ENCODE measurements at places on chromosomes 16 and 17.

DNA sequence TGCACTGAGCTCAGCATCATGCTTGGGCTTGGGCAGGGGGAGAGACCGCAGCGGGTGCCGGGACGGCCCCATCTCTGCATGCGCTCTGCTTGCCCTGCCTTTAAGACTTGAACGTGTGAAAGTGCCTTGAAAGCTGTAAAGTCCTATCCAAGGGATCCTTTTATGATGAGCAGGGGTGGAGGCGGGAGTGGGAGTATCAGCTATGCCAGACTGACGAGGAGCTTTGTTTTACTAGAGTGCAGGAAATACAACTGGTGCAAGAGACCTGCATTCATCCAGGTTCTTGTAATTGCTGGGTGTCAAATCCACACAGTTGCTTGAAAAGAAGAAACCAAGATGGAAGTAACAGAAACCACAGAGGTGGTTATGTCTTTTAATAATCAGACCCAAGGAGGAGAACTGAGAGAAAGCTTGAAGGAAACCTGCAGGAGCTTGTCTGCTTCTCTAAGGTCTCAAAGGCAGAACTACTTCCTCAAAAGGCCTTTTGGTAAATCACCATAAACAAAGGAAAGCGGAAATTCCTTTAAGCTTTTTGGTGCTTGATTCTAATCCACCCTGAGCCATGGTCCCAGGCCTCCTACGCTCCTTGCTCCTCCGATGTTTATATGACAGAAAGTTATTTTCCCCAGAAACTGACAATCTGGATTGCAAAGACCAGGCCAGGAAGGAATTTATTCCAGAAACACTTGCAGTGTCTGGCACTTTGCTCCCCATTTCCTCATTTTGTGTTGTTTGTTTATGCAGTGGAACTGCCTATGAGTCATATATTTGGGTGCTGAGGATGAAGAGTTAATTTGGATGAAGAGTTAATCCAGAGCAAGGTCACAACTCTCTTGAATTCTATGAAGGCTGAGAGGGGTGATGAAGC lies 51.3 kb upstream of the FBXO47 start:
- H3K36me3 ChIP-seq: no peaks in the 10 kb centered on the region
- DNase-seq: peak; percentile 55
- H3K4me1 ChIP-seq: peaks cover 25% of the 10 kb centered on the region
- no peak overlapping the region for H3K4me3 ChIP-seq
- H3K27me3 ChIP-seq: no peaks in the 10 kb centered on the region

GRCh38 chr17:80270836-80271235 lies 10.2 kb downstream of the RNF213 start:
- H3K4me1 ChIP-seq: peaks cover 42% of the 10 kb centered on the region
- no peaks in the 10 kb centered on the region for H3K27me3 ChIP-seq
- peak; percentile 68 for DNase-seq
- peaks cover 32% of the 10 kb centered on the region for H3K36me3 ChIP-seq
- no peak overlapping the region for H3K4me3 ChIP-seq
- no peak overlapping the region for H3K27ac ChIP-seq

DNA sequence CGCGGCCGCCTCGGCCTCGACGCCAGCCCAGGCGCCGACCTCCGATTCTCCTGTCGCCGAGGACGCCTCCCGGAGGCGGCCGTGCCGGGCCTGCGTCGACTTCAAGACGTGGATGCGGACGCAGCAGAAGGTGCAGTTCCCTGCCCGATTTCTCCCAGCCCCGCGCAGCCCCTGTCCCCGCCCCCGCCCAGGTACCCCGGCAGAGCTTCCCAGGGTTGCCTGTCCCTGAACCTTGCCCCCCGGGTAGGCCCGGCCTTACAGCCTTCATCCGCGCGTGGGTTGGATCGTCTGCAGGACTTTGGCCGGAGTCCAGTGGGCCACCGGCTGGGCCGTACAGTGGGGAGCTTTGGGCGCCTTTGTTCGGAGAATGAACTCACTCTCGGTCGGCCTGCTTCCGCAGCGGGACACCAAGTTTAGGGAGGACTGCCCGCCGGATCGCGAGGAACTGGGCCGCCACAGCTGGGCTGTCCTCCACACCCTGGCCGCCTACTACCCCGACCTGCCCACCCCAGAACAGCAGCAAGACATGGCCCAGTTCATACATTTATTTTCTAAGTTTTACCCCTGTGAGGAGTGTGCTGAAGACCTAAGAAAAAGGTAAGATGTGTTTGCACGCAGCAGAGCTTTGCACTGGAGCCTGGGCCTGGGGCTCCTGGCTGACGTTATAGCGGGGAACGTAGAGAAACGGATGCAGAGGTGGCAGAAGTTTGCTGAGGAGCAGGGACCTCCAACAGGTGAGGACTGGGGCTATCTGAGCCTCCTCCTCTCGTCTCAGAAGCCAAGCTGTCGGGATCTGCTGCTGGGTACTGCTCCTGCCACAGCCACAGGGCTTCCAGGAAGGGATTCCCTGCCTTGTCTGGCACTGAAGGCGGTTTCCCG lies 593 bp downstream of the GFER start:
- peaks cover 26% of the 10 kb centered on the region for H3K36me3 ChIP-seq
- H3K4me3 ChIP-seq: peak overlapping the region; percentile 88
- peak overlapping the region; percentile 68 for H3K27ac ChIP-seq
- peaks cover 20% of the 10 kb centered on the region for H3K4me1 ChIP-seq

- H3K4me1 ChIP-seq: no peaks in the 10 kb centered on the region
- no peak overlapping the region for H3K27ac ChIP-seq
- no peak for DNase-seq
- H3K4me3 ChIP-seq: no peak overlapping the region
- H3K27me3 ChIP-seq: no peaks in the 10 kb centered on the region
Measured at GRCh38 chr17:35612924-35613521, 25.9 kb downstream of the AP2B1 start.

- DNase-seq: no peak
- peaks cover 17% of the 10 kb centered on the region for H3K4me1 ChIP-seq
- H3K36me3 ChIP-seq: peaks cover 4% of the 10 kb centered on the region
Measured at GRCh38 chr17:5200360-5200759, 8.7 kb upstream of the ZNF594 start.

DNA sequence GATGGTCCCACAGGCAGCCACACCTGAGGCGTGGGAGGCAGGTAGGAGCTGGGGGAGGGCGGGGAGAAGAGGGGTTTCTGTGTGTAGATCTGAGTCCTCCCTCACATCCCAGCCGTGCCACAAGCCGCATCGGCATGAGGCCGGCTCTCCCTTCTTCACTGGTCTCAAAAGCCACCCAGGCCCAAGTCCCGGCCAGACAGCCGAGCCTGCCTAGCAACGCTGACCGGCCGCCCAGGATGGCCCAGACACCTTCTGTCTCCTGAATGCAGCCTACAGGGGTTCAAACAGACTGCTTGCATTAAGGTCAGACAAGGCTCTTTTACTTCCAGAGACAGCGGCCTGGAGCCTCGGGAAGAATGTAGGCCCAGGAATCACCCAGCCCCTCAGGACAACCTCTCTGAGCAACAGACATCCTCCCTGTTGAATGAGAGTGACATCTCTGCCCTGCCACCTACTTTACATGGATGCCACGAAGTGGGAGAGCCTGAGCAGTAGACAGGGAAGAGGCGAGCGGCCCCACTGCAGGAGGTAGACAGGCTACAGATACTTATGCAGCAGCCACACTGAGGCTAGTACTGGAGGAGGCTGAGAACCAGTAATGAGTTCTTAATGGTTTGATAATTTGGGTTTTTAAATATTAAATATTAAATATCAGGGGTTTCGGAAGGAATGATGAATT lies 69.6 kb downstream of the N4BP1 start:
- H3K36me3 ChIP-seq: peaks cover 62% of the 10 kb centered on the region
- H3K27ac ChIP-seq: no peak overlapping the region
- H3K4me1 ChIP-seq: peaks cover 36% of the 10 kb centered on the region
- H3K4me3 ChIP-seq: no peak overlapping the region

- no peak overlapping the region for H3K4me3 ChIP-seq
- H3K4me1 ChIP-seq: no peaks in the 10 kb centered on the region
- no peaks in the 10 kb centered on the region for H3K27me3 ChIP-seq
- no peak overlapping the region for H3K27ac ChIP-seq
Measured at GRCh38 chr17:55296699-55297098, 31.9 kb downstream of the HLF start.

- no peaks in the 10 kb centered on the region for H3K27me3 ChIP-seq
- peaks cover 5% of the 10 kb centered on the region for H3K4me1 ChIP-seq
- no peak overlapping the region for H3K4me3 ChIP-seq
- no peak overlapping the region for H3K27ac ChIP-seq
- H3K36me3 ChIP-seq: no peaks in the 10 kb centered on the region
Measured at GRCh38 chr17:65294181-65294719, 157.1 kb downstream of the RGS9 start.

DNA sequence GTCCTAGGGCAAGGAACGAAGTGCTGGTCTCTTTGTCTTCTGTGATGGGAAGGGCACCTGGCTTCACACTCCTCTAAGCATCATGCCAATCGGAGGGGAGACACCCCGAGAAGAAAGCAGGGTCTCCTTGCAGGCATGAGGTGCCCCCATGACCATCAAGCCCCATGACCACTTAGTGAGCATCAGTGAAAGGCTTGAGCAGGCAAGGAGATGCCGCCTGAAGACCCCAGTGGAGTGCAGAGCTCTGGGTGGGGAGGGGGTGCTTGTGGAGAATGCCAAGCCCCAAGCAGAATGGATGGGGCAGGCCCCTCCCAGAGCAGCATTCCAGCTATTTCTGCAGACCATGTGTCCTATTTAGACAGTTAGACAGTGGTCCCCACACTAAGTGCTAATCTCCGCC lies 232.7 kb upstream of the TNRC6C start:
- H3K36me3 ChIP-seq: no peaks in the 10 kb centered on the region
- peaks cover 2% of the 10 kb centered on the region for H3K4me1 ChIP-seq
- H3K27ac ChIP-seq: no peak overlapping the region
- no peak overlapping the region for H3K4me3 ChIP-seq

DNA sequence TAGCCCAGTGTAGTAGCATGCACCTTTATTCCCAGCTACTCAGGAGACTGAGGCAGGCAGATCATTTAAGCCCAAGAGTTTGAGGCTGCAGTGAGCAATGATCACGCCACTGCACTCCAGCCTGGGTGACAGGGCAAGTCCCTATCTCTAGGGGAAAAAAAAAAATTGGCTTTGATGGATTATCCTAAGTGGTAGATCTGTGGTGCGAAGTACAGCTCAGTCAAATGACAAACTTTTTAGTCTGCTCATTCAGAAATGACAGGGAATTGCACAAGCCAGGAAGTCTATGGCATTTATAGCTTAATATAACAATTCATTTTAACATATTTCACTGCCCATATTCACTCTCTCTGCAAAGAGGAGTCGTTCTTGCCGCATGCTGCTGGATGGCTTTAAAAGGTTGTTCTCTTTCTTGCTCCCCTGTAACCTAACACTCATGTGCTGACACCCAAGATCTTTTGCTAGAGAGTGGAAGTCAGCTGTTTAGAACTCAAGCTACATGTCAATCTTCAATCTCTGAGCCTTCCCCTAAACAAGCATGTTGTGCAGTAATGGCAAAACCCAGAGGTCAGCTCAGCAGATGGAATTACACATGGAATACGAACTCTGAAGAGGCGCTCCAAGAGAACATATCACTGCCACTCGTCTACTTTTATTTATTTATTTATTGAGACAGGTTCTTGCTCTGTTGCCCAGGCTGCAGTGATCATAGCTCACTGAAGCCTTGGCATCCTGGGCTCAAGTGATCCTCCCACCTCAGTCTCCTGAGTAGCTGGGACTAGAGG lies 32.8 kb downstream of the RNF157 start:
- peaks cover 68% of the 10 kb centered on the region for H3K36me3 ChIP-seq
- peaks cover 59% of the 10 kb centered on the region for H3K4me1 ChIP-seq
- no peak overlapping the region for H3K27ac ChIP-seq
- no peak for DNase-seq
- no peak overlapping the region for H3K4me3 ChIP-seq

DNA sequence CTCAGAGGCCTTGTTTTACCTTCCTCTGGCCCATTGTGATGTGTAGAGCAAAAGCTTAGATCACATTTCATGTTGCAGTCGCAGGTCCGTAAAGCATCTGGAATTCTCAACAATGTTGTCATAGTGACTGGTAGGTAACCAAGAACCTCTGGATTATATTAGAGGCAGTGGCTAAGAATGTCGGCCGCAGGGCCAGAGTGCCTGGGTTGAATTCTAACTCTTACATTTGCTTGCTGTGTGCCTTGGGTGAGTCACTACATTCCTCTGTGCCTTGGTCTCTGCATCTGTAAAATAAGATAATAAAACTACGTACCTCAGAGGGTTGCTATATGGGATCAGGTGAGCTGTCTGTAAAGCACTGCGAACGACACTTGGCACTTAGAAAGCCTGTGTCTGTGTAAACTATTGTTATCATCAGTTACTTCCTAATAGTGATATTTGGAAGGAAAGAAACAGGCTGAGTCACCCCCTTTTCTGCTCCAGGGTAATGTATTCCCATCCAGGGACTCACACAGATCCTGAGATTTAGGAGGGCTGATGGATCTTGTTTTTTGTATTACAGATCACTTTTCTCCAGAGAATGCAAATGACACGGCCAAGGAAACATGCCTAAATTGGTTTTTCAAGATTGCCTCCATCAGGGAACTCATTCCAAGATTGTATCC lies 52.2 kb downstream of the VPS35L start:
- peaks cover 88% of the 10 kb centered on the region for H3K36me3 ChIP-seq
- no peak overlapping the region for H3K27ac ChIP-seq
- H3K4me3 ChIP-seq: no peak overlapping the region
- no peaks in the 10 kb centered on the region for H3K27me3 ChIP-seq
- no peak for DNase-seq

DNA sequence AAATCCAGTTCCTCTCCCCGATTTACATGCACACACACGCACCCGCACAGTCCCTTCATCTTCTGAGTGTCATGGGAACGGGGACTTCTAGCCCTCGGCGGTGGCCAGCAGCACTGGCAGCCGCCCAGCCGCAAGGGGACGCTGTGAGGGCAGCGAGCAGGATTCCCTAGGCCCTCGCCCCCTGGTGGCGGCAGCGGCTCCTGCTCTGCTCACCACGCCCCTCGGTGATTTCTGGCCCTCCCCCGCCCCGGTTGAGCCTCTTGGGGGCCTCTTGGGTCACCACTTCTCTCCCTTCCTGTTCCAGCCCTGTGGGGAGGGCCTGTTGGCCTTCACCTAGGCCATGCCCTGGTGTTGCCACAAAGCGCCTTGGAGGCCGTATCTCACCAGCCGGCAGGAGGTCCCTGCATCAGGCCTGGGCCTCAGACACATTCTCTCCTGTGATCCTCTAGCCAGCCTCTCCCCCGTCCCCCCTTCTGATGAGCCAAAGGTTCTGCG lies 75.2 kb upstream of the KSR1 start:
- no peak overlapping the region for H3K27ac ChIP-seq
- no peak overlapping the region for H3K4me3 ChIP-seq
- no peaks in the 10 kb centered on the region for H3K36me3 ChIP-seq
- peak; percentile 86 for DNase-seq
- H3K4me1 ChIP-seq: peaks cover 3% of the 10 kb centered on the region

GRCh38 chr16:54938212-54939028 lies 7.8 kb downstream of the IRX5 start:
- peak overlapping the region; percentile 27 for H3K4me3 ChIP-seq
- H3K36me3 ChIP-seq: no peaks in the 10 kb centered on the region
- H3K27ac ChIP-seq: peak overlapping the region; percentile 40
- peaks cover 19% of the 10 kb centered on the region for H3K4me1 ChIP-seq
- peak; percentile 33 for DNase-seq

- H3K36me3 ChIP-seq: peaks cover 16% of the 10 kb centered on the region
- no peak overlapping the region for H3K27ac ChIP-seq
- H3K4me3 ChIP-seq: no peak overlapping the region
- H3K4me1 ChIP-seq: peaks cover 51% of the 10 kb centered on the region
- DNase-seq: no peak
- no peaks in the 10 kb centered on the region for H3K27me3 ChIP-seq
Measured at GRCh38 chr17:3888343-3889171, 4.3 kb downstream of the CAMKK1 start.
